Stimulated activated CD8-positive, alpha-beta memory T cell treated with anti-CD3 and anti-CD28 coated beads, Interleukin-15, amount 100 ng/mL, for 4 hours (primary cell): ENCODE measurements at places on chromosomes 3 and 15.

- no peak for DNase-seq
These were observed 31.8 kb upstream of the PSMD6 start for GRCh38 chr3:64055076-64055475.

DNA sequence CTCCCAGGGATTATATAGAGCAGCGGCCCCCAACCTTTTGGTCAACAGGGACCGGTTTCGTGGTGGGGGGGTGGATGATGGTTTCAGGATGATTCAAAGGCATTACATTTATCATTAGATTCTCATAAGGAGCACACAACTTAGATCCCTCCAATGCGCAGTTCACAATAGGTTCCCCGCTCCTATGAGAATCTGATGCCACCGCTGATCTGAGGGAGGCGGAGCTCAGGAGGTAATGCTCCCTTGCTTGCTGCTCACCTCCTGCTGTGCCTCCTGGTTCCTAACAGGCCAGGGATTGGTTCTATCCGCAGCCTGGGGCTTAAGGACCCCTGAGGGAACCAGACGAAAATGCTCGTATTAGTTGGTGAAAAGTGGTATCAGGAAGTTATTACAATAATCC is 1.3 kb upstream of the HACD2 start:
- no peak for DNase-seq

GRCh38 chr3:193347521-193348501 is 30.7 kb downstream of the ATP13A5 start:
- no peak for DNase-seq

GRCh38 chr3:46921041-46921440 is 43.5 kb downstream of the PTH1R start:
- no peak for DNase-seq
